Activated T-helper 1 cell treated with anti-CD3 and anti-CD28 coated beads, Interleukin-2, amount 50 U/mL, for 16 hours (primary cell): ENCODE measurements at places on chromosomes 2 and 18.

- peak; percentile 92 for DNase-seq
Observed at GRCh38 chr2:68252400-68253218, at the start of gene PPP3R1. TSS of gene PPP3R1 (minus strand) at chr2:68252532. CDS start at chr2:68252127, 405 bp downstream.

DNA sequence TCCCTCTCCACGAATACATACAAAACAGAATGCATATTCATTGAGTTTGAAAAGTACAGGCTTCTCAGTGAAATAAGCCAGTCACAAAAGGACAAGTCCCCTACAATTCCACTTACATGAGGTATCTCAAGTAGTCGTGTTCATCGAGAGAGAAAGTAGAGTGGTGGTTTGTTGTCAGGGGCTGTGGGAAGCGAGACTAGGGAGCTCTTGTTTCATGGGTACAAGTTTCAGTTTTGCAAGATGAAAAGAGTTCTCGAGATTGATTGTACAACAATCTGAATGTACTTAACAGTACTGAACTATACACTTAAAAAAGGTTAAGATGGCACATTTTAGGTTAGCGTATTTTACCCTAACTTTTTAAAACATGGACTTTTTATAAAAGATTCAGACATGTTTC is 71.5 kb upstream of the TTC39C start:
- no peak for DNase-seq

- DNase-seq = no peak
Observed at GRCh38 chr2:191881982-191882816, 35.3 kb upstream of the CAVIN2 start.

GRCh38 chr2:128867936-128868636 is 549.4 kb upstream of the HS6ST1 start:
- no peak for DNase-seq

DNA sequence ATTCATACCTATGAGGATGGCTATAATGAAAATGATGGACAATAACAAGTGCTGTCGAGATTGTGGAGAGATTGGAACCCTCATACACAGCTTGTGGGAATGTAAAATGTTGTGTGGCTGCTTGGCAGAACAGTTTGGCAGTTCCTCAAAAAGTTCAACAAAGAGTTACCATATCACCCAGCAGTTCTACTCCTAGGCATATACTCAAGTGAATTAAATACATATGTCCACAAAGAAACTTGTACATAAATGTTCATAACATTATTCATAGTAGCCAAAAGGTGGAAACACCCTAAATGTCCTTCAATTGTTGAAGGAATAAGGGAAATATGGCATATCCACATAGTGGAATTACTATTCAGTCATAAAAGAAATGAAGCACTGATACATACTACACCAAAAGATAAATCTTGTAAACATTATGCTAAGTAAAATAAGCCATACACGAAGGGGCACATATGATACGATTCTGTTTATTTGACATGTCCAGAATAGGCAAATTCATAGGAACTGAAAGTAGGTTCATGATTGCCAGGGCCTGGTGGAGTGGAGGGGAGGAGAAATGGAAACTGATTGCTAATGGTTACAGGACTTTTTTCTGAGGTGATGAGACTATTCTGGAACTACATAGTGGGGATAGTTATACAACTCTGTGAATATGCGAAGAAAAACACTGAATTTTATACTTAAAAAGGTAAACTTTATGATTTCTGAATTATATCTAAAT is 92.1 kb downstream of the ADAM23 start:
- DNase-seq = no peak

DNA sequence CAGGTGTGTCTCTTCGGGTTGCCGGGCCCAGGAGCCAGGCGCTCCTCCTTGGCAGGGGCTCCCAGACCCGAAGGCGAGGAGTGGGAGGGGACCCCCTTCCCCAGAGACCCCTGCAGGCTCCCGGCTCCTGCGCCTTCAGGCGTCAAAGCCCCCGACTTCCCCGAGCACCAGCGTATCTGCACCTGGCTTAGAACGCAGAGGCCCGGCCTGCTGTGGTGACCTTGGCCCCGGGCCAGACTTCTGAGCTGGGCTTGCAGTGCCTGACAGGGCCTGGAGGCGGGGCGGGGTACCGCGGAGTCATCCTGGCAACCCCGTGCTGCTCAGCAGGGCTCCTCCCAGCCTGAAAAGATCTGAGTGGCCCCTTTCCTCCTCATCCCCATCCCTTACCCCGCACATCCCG is 27.0 kb downstream of the SKA1 start:
- no peak for DNase-seq

DNA sequence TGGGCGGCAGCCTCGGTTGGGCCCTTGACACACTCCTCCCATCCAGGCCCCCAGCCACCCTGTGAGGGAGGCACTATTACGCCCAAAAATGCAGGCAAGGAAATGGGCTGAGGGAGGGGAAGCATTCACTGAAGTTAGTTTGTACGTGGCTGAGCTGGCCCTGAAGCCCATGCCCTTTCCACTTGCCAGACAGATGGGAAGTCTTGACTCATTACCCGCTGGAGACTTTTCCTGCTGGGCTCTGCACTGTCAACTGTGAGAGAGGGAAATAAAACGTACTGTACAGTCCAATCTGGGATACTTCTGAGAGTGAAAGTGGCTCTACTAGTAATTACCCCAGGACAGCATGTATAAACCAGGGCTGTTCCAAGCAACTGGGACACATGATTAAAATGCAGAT is 125.9 kb downstream of the MSH2 start:
- DNase-seq = no peak

DNA sequence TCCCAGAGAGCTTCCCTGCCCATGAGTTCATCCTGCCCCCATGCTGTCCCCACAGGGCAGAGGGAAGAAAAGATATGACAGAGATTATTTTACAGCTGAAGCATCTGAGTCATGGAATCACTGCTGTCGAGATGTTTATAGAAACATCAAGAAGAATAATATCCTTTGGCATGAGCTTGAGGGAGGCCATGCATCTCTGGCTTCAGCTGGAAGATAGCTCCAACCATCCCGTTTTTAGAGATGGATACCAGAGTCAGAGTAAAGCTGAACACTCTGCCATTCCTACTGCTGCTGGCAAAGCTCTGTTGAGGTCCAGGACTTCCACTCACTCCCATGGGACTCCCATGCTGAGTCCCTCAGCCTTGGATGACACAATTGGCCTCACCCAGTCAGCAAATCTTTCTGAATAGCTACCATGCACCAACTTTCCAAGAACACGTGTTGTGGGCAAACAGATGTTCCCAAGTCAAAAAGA is 167.8 kb downstream of the TTC32 start:
- DNase-seq = no peak

- no peak for DNase-seq
Observed at GRCh38 chr2:217803653-217803960, 199.2 kb downstream of the TNS1 start.

GRCh38 chr18:43719267-43719795 is 442.0 kb upstream of the SYT4 start:
- no peak for DNase-seq

- no peak for DNase-seq
Observed at GRCh38 chr2:81436256-81436655, 1131.7 kb upstream of the LRRTM1 start.

DNA sequence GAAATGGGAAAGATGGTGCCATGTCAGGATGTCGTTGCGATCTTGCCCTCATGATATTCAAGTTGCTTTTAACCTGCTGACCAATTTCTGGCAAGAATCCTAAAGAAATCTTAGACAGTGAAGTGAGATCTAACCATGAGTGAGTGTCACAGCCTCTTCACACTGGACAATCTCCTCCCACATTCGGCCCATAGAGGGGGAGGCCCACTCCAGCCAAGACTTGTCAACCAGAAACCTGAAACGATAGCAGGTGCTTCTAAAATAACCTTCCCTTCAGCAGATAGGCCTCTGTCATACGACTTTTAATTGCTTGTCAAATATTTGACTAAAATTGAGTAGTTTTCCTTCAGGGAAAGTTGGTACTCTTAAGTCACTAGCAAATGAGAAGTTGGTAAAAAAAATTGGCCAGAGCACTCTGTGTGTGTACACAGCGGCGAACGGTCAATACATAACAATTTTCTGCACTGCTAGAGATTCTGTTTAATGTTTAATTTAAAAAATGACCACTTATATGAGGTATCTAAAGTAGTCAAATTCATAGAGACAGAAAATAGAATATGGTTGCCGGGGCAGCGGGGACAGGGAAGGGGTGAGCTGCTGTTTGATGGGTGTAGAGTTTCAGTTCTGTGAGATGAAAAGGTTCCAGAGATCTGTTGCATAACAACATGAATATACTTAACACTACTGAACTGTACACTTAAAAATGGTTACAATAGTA is 110.2 kb downstream of the VAPA start:
- DNase-seq = no peak

DNA sequence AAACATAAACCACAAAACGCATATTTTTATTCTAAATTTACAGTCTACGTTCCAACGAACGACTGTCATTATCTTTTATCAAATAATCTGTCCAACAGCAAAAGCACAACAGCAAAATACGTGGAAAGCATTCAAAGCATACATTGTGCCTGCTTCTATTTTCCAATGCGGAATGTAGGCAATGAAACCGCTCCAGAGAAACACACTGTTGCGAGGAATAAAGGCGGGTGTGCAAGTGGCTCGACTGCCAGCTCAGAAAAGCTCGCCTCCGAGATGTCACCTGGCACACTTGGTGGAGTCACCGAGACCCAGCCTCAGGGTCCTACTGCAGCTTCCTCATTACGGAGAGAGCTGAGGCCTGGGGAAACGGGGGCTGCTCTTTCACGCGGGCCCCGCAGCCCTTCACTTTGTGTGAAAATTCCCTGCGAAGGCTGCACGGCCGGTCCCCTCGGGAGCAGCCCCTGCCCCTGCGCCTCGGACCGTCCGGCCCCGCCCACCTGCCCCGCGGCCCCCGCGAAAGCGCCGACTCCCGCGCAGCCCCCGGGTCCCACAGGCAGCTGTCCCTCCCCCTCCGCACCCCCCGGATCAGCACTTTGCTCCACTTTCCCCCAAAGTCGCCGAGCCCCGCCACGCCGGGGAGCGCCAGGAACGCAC is 752 bp downstream of the MGAT4A start:
- peak; percentile 23 for DNase-seq

DNA sequence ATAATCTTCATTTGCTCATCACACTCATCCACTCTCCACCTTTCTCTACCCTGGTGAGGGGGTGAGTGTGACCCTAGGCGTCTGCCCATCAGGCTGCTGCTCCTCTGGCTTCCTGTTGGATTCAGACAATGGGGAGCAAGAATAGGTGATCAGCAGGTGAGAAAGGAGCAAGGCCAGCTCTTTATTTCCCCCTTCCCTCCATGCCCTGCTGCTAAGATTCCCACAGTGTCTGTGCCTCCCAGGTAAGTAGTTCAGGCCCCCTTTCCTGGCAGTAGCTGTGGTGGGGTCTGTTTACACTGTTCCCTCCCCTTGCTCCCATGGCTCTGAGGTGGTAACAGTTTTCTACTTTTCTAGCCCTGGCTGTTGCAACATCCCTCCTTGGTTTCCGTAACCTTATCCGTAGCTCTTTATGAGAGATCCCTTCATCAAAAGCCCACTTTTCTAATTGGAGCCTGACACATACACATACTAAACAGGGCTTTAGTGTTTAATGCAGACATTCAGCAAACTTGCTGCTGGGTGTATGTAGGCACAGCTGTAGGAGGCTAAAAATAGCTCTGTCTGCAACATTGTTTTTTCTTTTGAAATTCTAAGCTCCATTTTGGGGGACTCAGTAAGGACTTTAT is 27.5 kb downstream of the MAP2 start:
- no peak for DNase-seq

DNA sequence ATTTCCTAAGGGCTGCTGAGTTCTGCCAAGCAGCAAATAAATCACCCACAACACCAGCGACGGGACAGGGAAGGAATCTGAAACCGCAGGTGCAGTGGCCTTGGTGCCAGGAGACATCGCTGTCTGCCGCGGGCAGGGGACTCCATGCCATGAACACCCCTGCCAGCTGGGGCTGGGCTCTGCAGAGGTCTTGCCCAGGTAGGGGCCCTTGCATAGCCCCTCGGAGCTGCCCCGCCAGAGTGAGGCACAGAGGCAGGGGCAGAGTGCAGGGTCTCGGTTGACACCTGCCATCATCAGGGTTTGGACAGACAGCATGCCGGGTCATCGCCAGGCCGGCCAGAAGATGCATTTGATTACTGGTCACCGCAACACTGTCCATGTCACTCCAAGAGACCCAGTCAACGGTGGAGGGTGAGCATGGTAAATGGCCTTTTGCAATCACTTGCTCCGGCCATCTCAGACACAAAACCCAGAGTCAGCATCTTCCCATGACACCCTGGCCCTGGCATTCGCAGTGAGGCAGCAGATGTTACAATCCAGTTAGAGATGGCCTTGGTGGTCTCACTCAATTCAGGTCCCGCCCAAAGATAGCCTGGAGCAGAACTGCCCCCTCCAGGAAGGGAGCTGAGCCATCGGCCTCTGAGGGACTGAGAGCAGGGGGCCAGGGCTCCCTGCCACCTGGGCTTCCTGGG is 255.4 kb downstream of the NDUFA10 start:
- DNase-seq = no peak

DNA sequence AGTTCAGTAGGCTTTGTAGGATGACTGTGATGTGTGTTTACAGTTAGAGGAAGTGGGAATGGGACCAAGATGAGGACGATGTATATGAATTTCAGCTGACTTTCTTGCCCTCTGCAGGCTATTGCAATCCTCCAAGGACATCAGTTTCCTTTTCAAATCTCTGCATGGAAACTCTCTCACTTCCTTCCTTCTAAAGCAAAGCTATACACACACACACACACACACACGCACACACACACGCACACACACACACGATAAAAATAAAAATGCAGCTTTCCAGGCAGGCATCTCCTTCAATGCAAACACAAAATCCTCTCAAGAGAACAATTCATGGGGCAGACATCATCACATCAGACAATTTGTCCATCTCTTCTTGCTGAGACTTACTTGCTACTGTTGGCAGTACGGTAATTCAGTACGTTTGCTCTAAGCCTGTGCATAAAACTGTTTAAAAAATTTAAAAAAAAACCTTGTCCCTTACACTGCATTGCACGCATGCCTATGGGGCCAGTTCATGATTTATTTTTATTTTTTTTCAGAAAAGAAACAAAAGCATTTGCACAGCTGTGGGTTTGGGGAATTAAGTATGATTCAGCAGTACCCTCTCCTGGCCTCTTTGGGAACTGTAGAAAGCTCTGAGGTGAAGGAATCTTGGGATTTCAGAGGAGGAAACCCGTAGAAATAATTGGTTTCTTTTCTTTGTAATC is 27.1 kb upstream of the ICOS start:
- no peak for DNase-seq

DNA sequence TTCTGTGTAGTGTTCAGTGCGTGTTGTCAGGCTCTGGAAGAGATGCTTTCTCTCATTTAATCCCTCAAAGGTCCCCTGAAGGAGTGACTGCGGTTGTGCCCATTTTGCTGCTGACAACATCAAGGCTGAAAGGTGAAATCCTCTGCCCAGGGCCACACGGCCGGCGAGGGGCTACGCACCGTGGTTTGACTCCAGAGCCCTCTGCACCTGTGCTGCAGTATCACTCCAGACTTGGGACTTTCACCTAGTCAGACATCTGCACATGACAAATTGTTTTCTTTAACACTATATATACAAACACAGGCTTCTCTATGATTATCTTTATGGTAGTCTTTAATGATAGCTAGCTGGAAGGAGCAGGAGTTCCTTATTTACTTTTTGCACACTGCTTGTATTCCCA is 90.2 kb downstream of the ARMC9 start:
- DNase-seq = no peak
